ENCODE measurements at places on chromosomes 3 and 15.

DNA sequence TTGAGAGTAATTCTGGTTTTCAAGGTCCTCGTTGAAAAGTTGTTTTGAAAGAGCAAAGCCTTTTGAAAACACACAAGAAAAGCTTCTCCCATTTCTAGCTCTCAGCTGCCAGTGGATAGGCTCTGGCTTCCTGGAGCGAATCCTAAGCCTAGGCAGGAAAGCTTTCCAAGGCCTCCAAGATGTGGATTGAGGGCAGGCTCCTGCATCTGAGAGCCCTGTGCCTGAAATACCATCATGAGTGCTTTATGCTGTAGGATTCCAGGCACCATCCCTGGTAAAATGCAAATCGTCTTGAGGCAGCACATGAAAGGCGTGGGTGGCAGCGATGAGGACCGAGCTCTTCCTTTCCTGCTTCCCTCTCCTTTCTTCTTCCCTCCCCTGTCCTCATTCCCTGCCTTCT, 60.7 kb upstream of the CORO2B start:
- no peak for DNase-seq

GRCh38 chr3:78186404-78186803, 1146.5 kb downstream of the ROBO2 start:
- DNase-seq: no peak

- DNase-seq: peak; percentile 44
These were observed 564 bp upstream of the GRM7 start for GRCh38 chr3:6860149-6860953.

- no peak for DNase-seq
These were observed 145.4 kb upstream of the SLC24A5 start for GRCh38 chr15:47975427-47975826.

GRCh38 chr3:66789580-66790237, 208.4 kb upstream of the KBTBD8 start:
- no peak for DNase-seq

DNA sequence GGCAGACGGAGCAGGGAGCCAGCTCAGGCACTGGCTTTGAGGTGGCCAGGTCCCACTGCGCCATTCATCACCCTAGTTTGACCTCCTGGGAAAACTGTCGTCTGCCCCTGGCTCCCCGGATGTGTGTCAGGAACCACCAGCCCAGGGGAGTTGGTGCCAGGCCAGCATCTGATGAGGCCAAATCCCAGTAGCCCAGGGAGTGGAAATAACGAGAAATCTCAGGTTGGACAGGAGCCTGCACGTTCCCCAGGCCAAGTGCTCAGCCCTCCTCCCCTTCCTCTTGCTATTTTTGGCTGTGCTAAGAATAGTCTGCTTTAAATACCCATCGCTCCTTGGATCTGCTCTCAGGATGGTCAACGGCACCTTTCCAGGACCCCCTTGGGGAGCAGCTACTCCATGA, 93.1 kb upstream of the RPL32 start:
- DNase-seq: no peak

GRCh38 chr15:79815468-79815867, 81.3 kb downstream of the MTHFS start:
- DNase-seq: no peak

GRCh38 chr3:72829701-72830100, 18.5 kb downstream of the SHQ1 start:
- no peak for DNase-seq

DNA sequence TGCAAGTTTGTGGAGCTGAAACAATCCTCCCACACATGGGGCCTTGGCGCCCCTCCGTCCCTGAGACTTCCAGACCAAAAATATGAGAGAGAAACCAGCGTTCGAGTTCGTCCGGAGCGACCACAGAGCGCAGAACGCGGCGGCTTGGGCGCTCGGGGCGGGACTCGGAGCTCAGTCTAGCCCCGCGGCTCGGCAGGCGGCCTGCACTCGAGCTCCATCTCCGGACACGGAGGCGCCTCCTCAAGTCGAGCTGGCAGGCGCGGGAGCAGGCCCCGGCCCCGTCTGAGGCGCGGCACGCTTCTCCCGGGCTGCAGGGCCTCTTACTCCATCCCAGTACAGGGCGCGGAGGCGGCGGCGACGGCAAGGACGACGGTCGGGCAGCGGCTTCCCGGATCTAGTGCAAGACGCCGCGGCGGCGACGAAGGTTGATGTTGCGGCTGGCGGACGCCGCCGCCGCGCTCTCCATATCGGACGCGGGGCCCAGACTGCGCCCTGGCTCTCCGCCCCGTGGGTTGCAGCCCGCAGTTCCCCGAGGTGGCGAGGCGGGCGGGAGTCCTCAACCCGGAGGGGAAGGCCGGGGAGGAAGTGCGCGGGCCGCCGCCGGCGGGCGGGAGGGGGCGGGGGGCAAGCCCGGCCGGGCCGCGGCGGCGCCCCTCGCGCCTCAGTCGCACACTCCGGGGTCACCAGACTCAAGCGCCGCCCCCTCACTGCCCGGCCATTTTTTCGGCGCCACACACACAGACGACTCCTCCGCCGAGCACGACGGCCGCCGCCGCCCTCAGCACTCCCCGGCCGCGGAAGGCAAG, 674 bp downstream of the MSL2 start:
- DNase-seq: peak; percentile 93

DNA sequence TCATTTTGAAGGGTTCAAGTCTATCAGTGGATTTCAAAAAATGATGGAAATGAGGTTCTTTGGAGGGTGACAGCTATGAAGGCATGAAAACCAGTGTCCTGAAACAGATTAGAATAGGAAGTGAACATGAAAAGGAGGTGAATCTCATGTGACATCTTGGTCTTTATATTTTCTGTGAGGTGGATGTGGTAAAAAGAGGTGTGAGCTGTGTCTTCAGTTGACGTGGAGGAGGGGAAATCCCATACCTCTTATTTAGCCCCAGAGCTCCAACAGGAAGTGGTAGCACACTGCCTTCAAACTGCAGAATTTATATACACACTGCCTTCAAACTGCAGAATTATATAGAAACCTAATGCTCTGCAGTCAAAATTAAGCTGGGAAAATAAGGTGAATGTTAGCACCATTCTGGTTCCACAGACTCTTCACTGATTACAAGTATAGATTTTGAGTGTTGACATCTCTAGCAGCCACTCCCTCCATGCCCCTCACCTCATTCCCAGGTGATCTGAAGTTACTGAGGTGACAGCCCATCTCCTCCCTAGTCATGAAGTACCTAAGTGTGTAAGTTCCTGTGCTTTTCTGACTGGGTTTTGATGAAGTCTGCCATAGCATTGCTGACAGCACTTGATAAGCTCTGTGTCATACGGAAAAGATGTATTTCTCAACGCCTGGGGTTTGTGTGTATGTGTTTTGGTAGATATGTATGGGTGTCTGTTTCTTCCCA, 2.7 kb downstream of the RAB8B start:
- no peak for DNase-seq

DNA sequence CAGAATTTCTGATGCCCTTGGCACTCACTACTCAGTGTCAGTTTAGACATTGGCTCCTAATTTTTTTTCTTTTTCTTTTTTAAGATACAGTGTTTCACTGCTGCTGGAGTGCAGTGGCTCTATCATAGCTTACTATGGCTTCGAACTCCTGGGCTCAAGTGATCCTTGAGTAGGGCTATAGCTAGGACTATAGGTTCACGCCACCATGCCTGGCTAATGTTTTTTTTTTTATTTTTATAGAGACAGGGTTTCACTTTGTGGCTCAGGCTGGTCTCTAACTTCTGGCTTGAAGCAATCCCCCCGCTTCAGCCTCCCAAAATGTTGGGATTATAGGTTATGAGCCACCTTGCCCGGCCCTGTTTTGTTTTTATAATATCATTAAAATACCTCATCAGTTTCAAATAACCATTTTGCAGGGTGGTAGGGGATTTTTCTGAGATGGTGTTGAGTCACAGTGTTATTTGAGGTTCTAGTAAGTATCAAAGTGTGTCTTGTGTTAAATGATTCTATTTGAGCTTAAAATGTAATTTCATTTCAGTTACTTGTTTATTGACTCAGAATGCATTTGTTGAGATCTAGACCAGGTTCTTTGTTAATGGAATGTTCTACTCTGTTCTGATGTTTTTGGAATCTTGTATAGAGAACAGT, 7.0 kb downstream of the FNDC3B start:
- DNase-seq: no peak

DNA sequence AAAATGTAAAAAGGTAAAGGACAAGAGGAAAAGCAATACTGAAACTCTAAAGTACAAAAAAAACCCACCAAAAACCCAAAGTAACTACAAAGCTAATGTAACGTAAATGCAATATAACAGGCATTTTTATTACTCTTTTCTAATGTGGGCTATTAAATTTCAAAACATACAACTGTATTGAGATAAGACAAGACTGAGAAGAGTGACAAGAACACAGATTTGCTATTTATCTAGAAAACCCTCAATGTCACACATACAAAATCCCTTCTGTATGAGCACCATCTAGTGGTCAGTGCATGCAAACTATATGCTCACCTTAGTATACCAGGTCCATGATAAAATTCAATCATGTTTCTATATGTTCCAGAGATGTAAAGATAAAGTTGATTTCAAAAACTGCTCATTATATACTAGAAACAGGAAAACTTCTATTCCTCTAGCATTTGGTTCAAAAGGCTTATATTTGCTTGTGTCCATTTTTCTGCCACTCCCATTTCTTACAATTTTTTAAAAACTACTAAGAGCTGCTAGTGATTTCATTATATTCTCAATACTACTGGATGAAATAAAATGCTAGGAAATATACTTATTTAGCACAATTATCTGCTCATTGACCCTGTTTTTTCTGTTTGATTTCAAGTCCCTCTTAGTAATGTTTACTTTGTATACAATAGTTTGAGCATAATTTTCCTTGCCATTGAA, 111.4 kb downstream of the DLG1 start:
- peak; percentile 19 for DNase-seq

All from H7 (cell line).